Stimulated activated CD8-positive, alpha-beta memory T cell treated with anti-CD3 and anti-CD28 coated beads, Interleukin-4, amount 100 ng/mL, for 1 hour (primary cell): ENCODE measurements at places on chromosomes 13 and 19.

DNA sequence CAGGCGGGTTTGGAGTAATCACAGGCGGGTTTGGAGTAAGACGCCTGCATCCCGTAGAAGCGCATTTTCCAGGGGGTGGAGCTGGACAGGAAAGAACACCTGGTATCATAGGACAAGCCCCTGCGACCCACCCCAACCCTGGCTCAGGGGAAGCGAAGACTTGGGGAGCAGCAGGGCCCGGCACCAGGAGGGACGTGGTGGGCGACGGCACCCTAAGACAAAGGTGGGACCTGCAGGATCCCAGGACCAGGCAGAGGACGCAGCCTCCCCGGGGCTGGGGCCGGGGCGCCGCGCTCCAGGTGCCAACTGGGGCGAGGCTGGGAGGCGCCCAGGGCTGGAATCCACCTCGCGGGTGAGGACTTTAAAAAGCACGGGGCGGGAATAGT lies 520 bp downstream of the ZNF600 start:
- DNase-seq, result no peak

DNA sequence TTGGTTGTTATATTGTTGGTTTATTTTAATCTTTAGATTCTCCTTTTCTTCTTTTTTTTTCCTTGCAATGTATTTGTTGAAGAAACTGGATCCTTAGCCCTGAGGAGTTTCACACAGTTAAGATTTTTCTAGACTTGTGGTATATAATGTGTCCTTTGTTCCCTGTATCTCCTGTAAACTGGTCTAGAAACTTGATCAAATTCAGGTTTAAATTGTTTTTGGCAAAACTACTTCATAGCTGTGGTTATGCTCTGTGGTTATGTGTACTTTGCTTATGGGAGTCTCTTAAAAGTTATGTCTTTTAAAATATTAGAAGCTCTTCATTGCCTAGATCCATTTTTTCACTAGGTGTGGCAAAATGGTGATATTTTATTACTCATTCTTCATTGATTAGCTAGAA lies 3.7 kb upstream of the MTRF1 start:
- no peak for DNase-seq

DNA sequence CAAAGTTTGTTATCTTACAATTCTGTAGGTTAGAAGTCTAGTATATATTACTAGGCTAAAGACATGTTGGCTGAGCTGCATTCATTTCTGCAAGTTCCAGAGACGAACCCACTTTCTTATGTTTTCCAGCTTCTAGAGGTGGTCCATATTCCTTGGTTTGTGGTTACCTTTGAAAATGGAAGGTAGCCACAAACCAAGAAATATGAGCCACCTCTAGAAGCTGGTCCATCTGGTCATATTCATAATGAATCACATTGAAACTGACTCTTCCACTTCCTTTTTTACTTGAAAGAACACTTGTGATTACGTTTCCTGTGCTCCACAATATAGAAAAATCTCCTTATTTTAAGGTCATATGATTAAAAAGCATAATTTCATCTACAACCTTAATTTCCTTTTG lies 943.0 kb upstream of the PCDH9 start:
- no peak for DNase-seq

DNA sequence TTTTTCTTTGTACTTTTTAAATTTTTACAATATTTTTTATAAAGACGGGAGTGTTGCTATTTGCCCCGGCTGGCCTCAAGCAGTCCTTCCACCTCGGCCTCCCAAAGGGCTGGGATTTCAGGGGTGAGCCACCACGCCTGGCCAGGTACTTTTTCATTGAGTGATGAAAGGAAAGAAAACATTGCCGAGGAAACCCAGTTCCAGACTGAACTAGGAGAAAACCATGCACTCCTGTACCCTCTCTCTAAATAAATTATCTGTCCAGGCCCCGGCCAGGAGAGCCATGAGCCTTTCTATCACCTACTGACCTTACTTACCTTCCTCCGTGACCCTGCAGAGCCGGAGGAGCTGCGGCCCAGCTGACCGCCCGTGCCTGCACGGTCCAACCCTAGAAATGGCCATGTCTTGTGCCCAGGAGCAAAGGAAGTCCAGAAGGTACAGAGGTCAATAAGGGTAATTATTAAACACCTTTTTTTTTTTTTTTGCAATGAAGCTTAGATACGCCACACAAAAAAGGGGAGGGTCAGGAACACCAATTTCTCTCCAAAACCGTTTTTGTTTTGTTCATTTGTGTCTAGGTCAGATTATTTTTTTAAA lies at the start of gene SLC7A9:
Gene SLC7A9 (minus strand): TSS at position 399 of the 597 bp plus-strand sequence. CDS start 1,233 bp downstream, outside the sequence.
- DNase-seq, result no peak

- DNase-seq, result no peak
Observed at GRCh38 chr19:35143231-35143715, at the start of gene FXYD7. FXYD7 (plus strand) TSS chr19:35143255; CDS start chr19:35143334, 79 bp downstream.

DNA sequence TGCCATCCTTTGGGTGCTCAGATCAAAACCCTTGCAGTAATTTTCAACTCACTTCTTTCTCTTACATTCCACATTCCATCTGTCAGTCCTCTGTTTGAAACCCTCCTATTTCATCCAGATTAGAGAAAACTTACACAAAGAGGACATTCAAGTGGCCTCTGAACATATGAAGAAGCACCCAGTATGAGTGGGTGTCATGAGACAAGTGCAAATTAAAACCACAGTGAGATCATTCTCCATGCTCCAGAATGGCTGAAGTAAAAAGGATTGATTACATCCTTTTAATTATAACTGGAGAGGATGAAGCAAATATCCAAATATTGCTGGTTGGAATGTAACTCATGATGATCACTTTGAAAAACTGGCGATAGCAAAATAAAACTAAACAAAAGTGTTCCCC lies 96.5 kb downstream of the MIPEP start:
- DNase-seq, result no peak

DNA sequence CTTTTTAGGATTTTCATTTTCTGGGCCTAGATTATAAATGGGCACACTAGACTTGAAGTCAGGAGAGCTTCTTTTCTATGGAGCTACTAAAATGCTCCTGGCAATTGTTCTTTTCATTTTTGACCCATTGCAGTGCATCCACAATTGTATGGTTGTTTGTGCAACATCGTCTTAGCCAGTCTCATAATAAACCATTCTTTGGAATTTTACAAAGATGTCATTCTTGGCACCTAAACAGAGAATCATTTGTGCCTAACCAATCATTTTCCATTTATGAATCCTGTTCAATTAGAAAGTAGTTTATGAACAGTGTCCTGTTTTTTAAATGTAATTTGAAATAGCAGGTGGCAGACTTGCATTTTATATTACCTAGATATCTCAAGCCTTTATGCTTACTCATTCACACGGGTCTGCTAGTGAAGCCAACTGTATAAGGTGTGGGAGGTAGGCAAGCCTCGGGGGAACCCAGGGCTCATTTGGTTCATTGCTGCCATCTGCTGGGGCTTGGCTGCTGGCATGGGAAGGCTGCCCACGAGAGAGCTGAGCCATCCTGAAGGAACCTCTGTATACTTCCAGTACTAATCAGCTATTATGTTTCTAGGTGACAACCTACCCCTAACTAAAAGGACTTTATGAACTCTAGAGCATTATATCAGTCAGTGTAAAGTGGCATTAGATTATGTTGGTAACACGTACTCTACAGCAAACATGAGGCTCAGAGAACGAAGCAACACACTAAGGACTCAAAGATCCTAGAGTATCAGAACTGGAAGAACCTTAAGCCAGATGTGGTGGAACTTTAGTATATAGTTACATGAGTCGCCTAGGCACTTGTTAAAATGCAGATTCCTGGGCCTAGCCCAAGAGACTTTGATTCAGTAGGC lies 60.0 kb downstream of the TPT1 start:
- DNase-seq, result peak; percentile 9

DNA sequence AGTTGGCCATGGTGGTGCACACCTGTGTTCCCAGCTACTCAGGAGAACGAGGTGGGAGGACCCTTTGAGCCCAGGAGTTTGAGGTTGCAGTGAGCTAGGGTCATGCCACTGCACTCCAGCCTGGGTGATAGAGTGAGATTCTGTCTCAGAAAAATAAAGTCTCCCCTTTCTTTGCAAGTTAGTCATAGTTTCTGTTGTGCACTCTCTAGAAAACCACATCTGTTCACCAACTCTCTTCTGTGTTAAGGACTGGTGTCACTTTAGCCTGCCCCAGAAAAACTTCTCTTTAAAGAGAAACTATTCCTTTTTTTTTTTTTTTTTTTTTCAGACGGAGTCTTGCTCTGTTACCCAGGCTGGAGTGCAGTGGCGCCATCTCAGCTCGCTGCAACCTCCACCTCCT lies 4.9 kb upstream of the CHST8 start:
- DNase-seq, result no peak

- DNase-seq, result no peak
Observed at GRCh38 chr19:45467115-45467455, 711 bp upstream of the FOSB start.
